NCI-H1930 (cell line): ENCODE measurements at places on chromosomes 4 and X.

- DNase-seq, result no peak
Observed at GRCh38 chrX:49189606-49190005, 3.4 kb upstream of the PRICKLE3 start.

DNA sequence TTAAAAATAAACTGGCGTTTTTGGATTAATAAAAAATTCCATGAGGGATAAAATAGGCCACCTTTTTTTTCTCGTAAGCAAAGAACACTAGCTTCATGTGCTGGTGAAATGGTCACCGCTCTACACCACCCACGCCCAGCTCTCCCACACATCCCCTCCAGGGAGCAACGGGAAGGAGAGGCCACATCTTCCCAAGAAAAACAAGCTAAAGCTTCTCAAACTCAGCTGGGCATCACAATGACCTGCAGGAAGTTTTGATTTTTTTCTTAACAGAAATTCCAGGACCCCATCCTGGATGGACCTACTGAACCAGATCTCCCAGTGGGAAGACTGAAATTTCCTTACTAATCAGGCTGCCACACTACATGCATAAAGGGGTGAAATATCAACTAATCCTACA, 9.8 kb downstream of the TSPAN5 start:
- no peak for DNase-seq

DNA sequence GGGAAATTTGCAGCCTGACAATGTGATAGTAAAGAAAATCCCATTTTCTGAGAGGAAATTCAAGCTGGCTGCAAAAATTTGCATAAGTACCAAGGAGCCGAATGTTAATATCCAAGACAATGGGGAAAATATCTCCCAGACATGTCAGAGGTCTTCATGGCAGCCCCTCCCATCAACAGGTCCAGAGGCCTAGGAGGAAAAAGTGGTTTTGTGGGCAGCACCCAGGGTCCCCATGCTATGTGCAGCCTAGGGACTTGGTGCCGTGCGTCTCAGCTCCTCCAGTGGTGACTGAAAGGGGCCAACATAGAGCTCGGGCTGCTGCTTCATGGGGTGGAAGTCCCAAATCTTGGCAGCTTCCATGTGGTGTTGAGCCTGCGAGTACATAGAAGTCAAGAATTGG, 6.3 kb upstream of the UGDH start:
- DNase-seq, result no peak

- DNase-seq, result no peak
Observed at GRCh38 chr4:168337550-168337940, 19.0 kb upstream of the DDX60 start.

- DNase-seq, result no peak
Observed at GRCh38 chr4:103923551-103923950, 203.8 kb upstream of the TACR3 start.

DNA sequence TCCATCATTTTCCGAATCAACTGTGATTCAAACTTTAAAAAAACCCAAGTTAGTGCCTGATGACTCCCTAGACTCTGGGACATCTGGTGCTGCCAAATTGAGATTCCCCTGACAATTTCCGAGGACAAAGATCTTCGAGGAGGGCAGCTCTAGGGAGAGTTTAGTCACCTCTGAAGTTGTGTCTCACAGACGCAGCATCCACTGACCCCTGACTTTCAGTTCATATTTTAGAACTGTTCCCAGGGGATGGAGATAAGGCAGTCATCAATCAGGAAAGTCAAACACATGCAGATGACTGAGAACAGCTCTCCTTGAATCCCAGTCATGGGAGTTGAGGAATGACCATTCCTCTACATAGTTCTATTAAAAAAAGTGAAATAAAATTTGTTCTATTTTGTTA, 643.9 kb downstream of the TRIML1 start:
- DNase-seq, result no peak

DNA sequence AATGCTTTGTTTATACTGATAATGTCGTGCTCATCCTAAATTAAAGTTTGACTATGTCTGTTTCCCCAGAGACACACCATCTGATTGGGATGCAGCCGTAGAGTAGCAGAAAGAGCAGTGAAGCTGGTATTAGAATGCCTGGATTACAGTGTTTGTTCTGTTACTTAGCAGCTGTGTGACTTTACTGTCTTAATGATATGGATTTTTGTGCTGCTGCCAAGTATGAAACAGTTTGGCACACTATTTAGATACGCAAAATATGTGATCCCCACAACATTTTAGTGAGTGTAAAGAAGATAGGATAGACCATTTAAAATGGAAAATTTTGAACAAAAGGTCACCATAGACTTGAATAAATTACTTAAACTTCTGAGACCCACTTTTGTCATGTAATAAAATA, 1.2 kb upstream of the CHIC1 start:
- no peak for DNase-seq
